ENCODE measurements at places on chromosomes 5 and 9.

- no peak for DNase-seq
Measured at GRCh38 chr5:32190095-32190494, 16.0 kb upstream of the GOLPH3 start.

DNA sequence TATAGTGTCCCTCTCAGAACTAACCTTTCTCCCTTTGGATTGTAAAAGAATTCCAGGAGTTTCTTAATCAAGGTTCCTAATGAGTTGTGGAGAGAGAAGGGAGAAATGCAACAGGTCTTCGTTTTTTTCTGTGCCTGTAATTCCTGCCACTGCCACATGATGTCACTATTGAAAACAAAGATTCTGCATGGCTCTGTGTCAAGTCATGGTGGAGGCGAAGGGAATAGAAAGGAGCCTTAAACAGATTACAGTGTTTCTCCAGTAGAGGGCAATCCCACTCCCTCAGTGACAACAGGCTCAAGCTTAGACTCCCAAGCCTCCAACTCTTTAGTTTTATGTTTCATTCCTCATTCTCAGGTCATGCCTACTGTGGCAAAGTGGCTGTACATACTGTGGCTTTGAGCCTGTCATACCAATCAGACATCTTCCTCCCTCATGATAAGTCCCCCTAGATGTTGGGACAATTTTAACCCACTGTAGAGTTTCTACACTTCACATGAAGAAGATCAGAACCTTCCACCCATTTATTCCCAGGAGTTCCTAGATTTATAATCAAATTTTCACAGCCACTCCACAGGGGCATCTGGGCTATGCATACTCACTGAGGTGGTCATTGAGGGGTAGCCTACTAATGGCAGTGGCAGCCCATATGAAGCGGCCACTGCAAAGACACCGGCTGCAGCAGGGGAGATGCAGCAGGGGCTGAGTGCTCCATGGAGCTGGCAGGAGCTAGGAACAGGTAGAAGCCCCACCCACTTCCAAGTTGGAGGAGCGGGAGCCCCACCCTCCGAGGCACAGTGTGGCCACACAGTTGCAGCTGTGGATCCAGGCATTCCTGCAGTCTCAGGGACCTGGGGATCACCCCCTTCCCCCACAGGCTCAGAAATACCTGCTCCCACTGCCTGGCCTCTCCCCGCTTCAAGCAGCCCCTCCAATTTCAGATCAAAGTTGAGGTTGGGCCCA is 97.4 kb upstream of the TRIM32 start:
- DNase-seq = no peak

- no peak for DNase-seq
Measured at GRCh38 chr5:168740811-168741213, 161.6 kb upstream of the PANK3 start.

GRCh38 chr5:64144425-64145215 is 21.0 kb upstream of the RNF180 start:
- DNase-seq = no peak

DNA sequence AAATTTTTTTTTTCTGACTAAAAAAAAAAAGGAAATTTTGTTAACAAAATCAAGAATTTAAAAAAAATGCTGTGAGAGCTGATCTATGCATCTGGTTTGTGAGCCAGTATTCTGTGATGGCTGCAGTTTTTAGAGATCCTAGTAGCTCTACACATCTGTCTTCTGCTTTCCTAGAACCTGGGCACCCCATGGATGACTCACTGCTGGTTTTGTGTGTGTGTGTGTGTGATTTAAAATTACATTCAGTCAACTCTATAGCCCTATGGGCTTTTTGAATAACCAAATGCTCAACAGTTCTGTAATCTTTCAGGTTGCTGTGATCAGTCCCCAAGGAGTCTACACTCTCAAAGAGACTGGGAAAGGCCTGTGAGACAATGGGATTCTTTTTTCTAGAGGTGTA is 2.5 kb upstream of the PSMD5 start:
- no peak for DNase-seq

DNA sequence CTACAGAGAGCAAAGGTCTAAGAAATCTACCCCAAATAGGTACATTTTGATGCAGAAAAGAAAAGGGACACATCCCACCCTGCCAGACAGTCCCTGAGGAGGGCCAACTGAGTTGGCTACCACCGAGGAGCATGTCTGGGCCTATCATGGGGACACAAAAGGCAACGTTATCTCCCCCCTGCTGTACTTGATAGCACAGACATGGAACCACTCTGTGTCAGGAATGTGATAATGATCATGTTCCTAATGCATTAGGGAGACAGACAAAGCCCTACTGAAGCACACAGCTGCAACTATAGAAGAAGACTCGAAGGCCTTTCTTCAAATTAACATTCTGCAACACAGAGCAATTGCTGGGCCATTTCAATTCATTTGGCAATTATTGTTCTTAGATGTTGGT is 84.5 kb downstream of the ENC1 start:
- DNase-seq = no peak

GRCh38 chr5:36655161-36655560 is 48.8 kb downstream of the SLC1A3 start:
- no peak for DNase-seq

DNA sequence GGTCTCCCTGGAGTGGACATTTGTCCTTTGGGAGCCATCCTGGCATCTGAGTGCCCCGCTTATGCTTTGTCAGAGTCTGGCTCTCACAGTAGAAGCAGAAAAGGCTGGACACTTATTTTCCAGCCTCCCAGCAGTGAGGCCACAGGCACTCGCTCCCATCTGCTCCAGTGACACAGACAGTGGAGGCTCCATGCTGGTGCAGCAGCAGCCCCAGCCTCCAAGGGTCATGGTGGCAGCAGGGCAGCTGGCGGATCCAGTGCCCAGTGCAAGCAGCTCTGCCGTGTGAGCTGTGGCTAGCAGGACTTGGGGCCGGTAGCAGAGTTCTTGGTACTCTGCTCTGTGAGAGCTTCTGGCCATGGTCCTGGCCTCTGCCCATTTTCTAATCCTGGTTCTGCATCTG is 157.3 kb upstream of the ALDH1B1 start:
- no peak for DNase-seq

- DNase-seq = no peak
Measured at GRCh38 chr5:43609752-43610151, 6.8 kb downstream of the NNT start.

- no peak for DNase-seq
Measured at GRCh38 chr9:70488098-70488792, 73.8 kb upstream of the KLF9 start.

- DNase-seq = no peak
Measured at GRCh38 chr9:134768709-134769351, 111.8 kb upstream of the FCN2 start.

DNA sequence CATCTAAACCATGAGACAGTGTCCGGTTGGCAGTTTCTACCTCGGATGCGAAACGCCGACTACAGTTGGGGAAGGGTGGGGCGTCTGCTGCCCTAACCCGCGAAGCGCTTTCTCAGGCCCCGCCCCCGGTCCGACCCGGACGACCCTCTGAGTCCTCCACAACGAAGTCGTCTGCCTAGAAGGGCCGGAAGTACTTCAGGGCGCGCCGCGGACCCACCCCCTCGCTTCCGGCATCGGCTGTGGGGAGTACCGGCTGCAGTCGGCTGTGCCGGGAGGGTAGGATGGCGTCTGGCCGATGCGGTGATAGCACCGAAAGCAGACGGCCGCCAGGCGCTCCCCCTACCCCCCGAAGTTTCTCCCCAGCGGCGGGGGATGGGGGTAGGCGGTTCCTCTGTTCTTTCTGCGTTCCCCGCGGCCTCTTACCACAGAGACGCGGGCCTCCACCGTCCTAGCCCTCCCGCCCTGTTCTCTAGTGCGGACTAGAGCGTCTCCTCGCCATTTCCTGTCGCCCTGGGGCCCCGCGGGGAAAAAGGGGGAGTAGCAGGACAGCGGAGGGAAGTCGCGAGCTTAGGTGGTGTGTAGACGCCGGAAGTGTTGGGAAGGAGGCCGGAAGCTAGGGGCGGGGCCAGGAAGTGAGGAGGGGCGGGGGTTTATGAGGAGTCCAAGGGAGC is at the start of gene TRIM41:
Gene TRIM41 (plus strand): TSS at position 224 of the 671 bp plus-strand sequence. CDS start 719 bp downstream, outside the sequence.
- DNase-seq = peak; percentile 96

- no peak for DNase-seq
Measured at GRCh38 chr5:127311349-127311748, 20.8 kb downstream of the MEGF10 start.

- DNase-seq = no peak
Measured at GRCh38 chr5:152606776-152607364, 201.8 kb upstream of the NMUR2 start.

GRCh38 chr9:97985058-97985861 is 2.1 kb downstream of the ANP32B start:
- no peak for DNase-seq

DNA sequence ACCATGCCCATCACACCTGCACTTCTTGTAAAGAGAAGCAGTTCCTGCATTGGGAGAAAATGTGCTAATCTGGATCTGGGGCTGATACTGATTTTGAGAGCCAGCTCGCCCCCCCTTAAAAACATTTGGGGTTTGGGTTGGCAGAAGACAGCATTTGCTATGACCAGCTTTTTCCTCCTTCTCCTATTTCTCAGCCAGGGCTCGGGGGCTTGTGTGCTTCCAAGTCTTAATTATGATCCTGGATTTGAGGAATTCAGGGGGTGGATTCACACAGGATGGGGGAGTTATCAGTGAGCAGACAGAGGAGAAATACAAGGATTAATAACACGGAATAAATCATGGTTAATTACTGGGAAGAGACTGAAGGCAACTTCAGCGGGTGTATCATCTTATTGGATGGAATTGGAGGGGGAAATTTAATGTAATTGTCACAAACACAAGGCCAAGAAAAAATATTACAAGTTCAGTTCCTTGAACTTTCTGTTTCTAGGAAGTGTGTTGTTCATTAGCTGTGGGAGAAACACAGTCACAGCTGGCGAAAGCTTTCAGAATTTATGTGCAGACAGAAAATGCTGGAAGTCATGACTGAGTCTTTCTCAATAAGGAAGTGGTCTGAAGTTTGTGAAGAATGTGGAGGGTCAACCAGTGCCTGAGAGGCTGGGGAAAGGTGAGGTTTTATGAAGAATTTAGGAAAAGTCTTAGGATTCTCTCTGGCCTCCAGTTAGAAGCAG is 15.3 kb downstream of the C9orf152 start:
- no peak for DNase-seq

DNA sequence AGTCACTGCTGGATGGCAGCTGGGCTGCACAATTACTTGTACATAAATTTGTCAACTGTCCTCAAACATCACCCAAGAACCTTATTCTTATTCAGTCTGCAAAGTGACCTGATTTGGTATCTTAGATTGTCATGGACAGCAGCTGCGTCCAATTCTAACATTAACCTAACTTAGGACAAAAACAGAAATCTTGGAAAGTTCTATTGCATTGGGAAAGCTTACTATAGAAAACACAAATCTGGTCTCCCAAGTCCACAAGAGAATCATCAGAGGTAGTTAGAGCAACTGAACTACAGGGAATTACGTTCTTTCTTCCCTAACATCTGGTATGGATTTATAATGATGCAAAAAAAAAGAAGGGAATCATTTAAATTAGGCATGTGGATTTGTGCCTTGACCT is 283.9 kb downstream of the NR2F1-AS1 start:
- DNase-seq = no peak

- DNase-seq = no peak
Measured at GRCh38 chr9:130847306-130848217, 12.5 kb downstream of the ABL1 start.

DNA sequence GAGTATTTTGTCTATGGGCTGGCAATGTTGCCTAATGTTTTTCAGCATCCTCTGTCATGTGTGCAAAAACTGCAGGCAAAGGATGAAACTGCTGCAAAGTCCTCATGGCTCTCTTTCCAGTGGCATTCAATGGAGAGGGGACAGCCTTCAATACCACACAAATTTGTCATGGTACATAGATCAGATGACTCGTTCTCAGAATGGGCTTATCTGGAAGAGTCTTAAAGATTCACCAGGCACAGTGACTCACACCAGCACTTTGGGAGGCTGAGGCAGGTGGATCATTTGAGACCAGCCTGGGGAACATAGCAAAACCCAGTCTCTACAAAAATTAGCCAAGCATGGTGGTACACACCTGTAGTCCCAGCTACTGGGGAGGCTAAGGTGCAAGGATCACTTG is 5.3 kb downstream of the CDKN2AIPNL start:
- no peak for DNase-seq

- DNase-seq = no peak
Measured at GRCh38 chr9:115132648-115133047, 14.7 kb upstream of the TNC start.

DNA sequence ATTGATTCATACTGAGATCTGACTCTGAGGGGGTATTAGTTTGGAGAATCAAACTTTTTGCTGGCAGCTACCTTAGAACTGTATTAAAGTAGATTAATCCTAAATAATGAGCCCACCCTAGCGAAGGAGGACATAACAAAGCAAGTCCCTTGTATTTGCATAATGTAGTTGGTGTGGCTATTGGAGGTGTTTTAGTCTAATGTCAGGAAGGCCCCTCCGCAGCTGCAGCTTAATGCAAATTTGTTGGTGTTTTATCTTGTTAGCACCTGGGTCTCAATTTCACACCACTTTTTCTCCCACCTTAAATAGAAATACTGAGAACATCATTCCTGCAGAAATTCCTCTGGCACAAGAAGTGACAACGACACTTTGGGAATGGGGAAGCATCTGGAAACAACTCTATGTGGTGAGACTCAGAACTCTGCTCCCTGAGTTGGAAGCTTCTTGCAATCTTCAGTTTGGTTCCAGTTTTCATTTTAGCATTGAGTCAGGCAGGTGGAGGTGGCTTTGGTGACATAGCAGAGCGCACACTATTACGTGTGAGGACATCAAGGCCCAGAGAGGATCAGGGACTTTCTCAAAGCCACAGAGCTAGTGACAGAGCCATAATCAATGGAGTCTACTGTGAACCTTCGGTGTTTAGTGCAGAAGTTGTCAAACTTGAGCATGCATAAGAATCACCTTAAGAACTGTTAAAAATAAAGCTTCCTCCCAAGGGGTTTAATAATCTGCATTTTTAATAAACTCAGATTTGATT is 33.9 kb downstream of the DOCK2 start:
- DNase-seq = no peak

DNA sequence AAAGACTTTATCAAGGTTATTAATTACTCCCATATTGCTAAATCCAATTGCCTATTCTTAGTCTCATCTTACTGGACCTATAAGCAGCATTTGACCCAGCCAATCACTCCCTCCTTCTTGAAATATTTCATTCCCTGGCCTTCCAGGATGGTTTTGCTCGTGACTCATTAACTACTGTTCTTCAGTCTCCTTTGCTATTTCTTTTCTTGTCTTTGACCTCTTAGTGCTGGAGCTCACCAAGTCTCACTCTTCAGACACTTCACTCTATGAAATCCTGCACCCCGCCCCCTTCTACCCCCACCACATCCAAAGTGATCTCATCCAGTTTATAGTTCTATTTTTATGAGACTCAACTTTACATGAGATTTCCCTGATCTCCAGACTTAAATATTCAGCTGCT is 803.1 kb upstream of the WWC1 start:
- no peak for DNase-seq
